ENCODE measurements at places on chromosomes 12 and 14.

DNA sequence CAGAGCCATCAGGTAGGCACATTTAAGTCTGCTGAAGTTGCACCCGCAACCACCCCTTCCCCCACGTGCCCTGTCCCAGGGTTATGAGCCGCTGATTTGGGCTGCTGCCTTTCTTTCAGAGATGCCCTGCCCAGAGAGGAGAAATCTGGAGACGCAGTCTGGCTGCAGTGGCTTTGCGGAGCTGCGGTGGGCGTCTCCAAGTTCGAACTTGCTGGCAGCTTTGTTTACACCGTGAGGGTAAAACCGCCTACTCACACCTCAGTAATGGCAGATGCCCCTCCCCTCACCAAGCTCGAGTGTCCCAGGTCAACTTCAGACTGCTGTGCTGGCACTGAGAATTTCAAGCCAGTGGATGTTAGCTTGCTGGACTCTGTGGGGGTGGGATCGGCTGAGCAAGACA is 14.7 kb downstream of the PTCSC3 start:
- no peak for DNase-seq

DNA sequence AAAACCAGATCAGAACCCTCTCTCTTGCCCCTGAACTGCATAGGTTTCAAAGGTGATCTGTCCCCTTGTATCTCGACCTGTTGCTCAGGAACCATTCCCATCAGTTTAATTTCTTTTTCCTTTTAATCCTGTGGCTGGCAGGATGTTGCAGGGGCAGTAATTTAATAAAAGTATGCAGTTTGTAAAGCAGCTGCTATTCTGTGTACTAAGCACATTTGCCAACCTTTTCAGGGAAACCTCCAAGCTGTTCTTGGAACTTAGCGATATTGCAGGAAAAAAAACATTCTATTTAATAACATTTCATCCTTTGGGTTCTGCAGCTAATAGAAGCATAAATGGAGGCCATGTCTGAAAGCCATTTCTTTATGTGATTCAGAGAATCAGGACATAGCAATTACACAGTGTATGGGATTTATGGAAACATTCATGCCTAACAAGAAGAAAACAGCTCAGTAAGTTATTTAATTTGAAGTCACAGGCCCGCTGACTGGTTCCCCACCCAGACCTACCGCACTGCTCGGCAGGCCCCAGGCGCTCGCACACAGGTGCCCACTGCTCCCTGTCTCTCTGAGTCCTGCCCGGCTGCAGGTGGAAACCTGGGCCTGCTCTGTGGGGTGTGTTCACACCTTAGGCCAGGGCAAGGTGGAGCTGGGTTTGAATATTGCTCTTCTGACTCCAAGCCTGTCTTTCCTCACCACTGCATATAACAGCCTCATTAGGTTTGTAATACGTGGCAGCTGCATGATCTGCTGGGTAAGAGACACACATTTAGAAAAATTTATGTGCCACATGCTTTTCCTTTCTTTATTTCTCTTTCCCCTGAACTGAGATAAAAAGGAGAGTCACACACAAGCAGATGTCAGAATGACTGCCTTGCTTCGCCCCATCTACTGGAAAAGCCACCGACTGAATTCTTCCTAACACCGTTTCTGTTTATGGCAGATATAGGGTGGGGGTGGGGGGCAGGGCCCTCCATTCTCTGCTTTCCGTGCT is 119.7 kb downstream of the SLC25A47 start:
- DNase-seq, result no peak

- DNase-seq, result no peak
Observed at GRCh38 chr12:120767071-120768024, 41.7 kb downstream of the ACADS start.

DNA sequence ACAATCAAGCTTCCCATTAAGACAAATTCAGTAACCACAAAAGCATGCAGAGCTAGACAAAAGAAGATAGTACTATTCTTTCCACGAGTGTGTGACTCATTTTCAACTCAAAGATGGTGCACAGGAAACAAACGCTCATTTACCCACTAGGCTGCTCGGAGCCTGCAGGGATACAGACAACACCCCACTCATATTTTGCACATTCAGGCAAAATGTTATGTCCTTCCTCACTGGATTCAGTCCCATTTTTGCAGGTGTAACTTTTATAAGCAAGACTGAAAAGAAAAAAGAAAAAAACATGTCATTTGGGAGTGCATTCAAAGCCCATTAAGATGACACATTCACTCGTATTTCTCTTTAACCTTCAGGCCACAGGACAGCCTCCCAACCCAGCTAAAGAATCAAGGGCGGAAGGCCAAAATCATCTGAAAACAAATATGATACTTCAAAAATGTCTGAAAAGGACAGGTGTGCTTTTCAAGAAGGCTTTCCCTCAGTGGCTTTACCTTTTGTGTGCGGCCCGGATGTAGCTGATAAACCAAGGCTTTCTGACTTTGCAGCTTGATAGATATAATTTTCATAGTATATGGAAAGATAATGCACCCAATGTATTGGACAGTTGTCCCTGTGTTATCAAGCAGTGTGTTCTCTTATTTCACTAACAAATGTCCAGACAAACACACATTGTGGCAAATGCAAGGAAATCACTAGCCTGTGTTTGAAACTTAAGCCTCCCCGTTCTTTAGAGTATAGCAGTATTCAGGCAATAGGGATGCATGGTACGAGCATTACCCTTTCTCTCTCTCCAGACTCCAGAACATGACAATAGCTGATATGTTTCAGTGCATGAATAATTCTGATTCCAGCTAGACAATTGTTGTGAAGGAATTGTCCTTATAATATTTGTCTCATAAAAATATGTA is 147.8 kb upstream of the KRR1 start:
- no peak for DNase-seq

GRCh38 chr14:92959189-92959531 is 36.2 kb downstream of the CHGA start:
- DNase-seq, result no peak

DNA sequence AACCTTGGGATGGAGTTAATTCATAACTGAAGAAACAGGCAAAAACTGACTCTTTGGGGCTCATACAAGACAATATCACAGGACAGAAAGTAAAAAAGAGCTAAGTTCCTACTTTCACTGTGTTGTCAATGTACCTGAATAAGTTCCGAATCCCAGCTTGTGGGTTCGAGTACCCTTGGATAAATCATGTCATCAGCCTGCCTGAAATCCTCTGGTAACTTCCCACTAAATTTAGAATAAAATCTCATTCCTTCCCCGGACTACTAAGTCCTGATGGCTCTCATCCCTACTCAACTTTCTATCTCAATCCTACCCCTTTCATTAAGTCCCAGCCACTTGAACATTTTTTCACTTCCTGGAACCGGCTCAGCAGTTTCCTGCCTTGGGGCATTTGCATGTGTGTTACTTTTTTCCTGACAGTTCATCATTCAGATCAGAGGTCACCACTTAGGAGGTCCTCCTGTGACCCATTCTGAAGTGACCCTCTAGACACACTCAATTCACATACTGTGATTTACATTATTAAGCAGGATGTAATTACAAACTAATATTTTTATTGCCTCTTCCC is 12.7 kb downstream of the ERP29 start:
- DNase-seq, result no peak

All from stimulated activated CD4-positive, alpha-beta T cell treated with anti-CD3 and anti-CD28 coated beads, Interleukin-15, amount 100 ng/mL, for 1 hour (primary cell).